ENCODE measurements at places on chromosomes 16 and 17.

DNA sequence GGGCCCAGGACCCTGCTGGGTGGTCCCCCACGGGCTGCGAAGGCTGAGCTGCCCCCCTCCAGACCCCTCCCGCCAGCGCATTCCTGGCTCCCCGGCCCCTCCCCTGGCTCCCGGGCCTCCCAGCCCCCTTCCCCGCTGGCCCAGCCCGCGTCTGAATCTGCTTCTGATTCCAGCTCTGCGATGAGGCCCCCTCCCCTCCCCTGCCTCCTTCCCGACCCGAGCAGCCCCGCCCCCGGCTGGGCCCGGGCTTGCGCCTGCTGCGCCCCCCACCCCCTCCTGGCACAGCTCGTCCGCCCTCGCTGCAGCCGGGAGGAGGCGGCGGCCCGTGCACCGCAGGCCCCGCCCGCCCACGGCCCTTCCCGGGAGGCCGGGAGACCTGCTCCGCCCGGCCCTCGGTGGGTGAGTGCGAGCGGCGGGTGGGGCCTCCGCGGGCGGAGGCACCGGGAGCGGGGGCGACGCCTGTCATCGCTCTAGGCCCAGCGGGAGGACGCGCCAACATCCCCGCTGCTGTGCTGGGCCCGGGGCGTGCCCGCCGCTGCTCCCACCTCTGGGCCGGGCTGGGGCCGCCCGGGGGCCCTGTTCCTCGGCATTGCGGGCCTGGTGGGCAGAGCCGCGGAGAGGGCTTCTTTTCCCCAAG, at the start of gene NTN3:
NTN3 (plus strand) TSS at position 282 of the 637 bp plus-strand sequence. CDS start 405 bp downstream, outside the sequence.
- DNase-seq = no peak

DNA sequence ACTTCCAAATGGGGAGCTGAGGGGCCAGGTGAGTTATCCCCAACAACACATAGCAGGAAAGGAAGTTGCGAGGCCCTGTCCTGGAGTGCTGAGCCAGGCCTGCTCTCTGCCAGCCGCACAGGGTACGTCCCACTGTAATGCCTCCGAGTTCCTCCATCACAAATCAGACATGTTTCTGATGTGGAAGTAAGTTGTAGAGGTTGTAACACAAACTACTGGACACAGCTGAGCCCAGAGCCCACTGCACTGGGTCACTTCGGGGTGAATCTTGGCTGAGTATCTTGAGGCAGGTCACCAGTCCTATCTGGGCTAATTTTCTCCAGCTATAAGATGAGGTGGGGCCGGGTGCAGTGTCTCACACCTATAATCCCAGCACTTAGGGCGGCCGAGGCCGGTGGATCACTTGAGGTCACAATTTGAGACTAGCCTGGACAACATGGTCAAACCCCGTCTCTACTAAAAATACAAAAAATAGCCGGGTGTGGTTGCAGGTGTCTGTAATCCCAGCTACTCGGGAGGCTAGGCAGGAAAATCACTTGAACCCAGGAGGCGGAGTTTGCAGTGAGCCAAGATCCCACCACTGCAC, 100.8 kb upstream of the CDH5 start:
- DNase-seq = no peak

GRCh38 chr16:4347765-4348509, 3.2 kb downstream of the PAM16 start:
- no peak for DNase-seq

DNA sequence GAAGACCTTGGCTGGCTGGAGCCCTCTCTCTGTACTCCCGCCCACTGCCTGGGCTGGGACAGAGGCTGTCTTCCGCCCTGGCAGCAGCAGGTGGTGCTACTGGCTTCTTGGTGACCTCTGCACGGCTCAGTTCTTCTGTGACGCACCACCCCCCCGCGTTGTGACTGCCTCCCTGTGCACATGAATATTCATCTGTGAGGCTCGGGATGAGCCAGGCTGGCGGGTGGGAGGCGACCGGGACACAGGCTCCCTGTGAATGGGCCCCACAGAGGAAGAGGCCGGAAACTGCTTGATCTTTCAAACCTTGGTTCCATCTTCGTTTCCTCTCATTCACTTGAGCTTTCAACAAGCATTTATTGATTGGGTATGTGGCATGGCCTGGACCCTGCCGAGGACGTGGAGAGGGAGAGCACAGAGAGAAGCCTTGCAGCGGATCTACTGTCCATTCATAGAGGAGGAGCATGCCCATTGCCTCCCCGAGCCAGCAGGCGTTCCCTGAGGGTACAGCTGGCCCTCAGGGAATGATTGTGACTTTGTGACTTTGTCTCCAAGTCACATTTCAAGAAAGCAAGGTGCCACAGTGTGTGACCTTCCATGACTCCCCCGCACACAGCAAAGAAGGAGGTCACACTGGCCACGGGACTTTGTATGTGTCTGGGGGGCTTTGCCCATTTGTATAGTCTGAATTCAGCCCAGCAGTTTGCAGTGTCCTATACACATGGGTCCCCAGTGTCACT, 45.0 kb downstream of the B9D1 start:
- no peak for DNase-seq

DNA sequence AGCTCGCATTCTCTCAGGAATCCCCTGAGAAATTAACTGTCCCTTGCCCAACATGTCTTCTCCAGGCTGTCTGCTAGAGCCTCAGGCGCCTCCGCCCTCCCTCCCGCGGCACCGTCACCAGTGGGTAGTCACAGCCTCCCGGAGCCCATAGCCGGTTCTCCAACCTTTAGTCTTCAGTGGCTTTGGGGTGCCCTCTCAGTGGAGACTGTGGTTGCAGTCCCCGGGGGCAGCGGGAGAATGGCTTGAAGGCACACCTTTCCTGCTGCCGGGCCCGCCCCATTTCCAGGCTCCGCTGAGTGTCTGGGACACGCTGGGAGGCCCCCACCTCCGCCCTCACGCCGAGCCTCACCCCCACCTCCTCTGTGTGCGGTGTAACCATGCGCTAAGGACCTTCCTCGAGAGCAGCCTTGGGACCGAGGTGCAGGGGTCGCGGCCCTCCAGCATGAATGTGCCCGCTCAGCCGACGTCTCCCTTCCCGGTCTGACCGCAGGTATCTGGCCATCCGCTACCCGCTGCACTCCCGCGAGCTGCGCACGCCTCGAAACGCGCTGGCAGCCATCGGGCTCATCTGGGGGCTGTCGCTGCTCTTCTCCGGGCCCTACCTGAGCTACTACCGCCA, 1.7 kb downstream of the GALR2 start:
- DNase-seq = no peak

- no peak for DNase-seq
Observed at GRCh38 chr16:68166264-68166663, 69.7 kb downstream of the ESRP2 start.

- no peak for DNase-seq
Observed at GRCh38 chr16:1712791-1713261, 6.8 kb downstream of the MAPK8IP3 start.

DNA sequence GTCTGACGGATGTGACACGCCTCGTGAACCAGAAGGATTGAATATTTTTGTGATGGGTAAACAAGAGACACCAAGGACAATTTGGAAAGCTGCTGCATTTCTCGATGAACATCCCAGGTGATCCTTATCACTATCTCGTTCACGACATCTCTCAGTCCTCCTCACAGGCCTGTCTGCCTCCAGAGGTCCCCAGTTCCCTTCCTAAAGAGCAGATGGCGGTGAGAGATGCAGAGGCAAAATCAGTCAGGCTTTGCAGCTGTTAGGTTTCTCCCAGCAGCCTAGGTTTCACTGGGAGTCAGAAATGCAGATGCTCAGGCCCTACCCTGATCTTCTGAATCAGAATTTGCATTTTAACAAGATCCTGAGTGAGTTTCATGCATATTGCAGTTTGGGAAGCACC, 23.6 kb downstream of the SCPEP1 start:
- no peak for DNase-seq

- no peak for DNase-seq
Observed at GRCh38 chr16:71767060-71767900, 41.4 kb downstream of the AP1G1 start.

DNA sequence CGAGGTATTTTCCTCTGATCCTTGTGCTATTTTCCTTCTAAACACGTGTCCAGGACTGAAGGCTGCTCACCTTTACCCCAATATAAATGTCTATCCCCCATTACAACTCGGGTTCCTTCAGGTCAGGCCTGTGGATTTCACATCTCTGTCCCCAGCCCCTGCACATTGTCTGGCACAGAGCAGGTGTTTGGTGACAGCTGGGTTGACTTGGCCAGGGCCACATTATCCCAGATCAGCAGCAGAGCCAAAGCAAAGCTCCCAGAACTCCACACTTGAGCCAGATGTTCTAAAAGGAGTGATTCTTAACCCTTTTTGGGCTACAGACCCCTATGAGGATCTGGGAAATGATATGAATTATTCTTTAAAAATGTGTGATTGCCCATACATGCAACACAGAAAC, 18.0 kb upstream of the SPATA32 start:
- no peak for DNase-seq

DNA sequence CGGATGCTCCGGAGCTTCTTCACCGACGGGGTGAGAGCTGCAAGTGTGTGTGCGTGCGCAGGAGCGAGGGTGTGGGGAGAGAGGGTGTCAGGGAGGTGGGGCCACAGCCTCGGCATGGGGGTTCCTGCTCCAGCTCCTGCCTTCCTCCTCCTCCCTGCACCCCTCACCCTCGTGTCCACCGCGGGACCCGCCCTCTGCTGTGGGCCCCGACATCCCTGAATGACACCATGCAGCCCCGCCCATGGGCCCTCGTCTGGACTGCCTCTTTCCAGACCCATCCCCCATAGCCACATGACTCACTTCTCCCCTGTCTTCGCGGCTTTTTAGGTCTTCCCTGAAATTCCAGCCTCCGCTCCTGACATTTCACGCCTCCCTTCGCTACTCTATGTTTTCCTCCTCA, 41.6 kb downstream of the ARHGAP23 start:
- DNase-seq = no peak

- no peak for DNase-seq
Observed at GRCh38 chr17:69511250-69511649, 96.8 kb downstream of the MAP2K6 start.

GRCh38 chr16:30662449-30662848, 4.2 kb downstream of the FBRS start:
- no peak for DNase-seq

- DNase-seq = no peak
Observed at GRCh38 chr16:51313198-51313597, 162.1 kb upstream of the SALL1 start.

DNA sequence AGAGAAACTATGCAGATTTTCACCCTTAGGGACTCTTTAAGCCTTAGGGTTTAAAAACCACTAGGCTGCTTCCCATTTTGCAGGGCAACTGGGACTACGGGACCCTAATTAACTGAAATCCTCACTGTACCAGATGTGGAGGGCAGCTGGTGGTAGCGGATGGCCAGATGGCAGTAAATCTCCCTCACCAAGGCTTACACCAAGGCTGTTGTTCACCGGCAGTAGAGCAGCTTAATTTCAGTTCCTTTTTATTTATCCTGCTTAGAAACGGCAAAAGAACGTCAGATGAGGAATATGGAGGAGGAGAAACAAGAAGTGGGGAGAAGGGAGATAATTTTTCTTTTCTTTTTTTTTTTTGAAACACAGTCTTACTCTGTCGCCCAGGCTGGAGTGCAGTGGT, 6.5 kb downstream of the ABHD15 start:
- no peak for DNase-seq

- DNase-seq = no peak
Observed at GRCh38 chr16:25034911-25035310, 19.7 kb upstream of the ARHGAP17 start.

DNA sequence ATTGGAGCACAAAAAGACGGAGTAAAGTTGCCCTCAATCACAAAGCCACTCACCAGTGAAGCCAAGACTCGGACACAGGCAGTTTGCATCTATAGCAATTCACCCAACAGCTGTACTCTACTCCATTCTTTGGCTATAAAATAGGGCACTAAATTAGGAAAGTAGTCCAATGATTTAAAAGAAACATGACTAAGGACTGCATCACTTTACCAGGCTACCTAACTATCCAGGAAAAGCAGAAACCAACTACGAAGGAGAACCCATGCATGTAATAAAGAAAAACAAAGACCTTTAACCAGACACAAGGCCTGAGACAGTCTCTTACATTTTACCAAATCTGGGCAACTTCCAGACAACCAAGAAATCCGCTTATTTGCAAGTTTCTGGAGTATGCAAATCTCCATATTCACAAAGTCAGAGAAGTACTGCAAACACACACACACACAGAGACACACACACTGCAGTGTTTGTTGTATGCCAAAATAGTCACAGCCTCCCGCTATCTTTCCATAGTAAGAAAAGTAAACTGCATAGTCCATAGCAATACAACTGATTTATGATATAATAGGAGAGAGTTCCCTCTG, 59.8 kb downstream of the CDH11 start:
- no peak for DNase-seq

DNA sequence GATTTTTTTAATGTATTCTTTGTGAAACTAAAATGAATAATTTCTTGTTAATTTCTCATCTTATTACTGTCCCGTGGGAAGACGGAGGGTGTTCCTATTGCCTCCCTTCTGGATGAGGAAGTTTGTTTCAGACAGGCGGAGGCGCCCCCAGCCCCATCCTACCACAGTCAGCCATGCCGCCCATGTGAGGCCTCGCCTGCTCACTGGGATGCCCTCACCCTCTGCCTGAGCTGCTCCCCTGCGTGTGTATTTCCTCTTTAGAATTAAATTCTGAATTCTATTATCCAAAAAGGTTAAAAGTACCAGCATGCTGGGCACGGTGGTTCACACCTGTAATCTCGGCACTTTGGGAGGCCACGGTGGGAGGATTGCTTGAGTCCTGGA, 14.0 kb downstream of the KCTD2 start:
- no peak for DNase-seq

DNA sequence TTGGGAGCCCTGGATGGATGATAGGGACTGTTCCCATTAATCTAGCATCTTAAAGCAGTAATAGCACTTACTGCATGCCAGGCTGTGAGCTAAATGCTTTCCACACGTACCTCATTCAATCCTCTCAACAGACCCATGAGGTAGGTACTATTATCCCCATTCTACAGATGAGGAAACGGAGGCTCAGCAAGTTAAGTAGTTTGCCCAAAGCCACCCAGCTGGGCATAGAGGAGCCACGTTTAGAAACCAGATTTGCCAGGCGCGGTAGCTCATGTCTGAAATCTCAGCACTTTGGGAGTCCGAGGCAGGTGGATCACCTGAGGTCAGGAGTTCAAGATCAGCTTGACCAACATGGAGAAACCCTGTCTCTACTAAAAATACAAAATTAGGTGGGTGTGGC, 2.0 kb upstream of the RAI1 start:
- DNase-seq = no peak

All from natural killer cell (primary cell).